Mammary epithelial cell (primary cell): ENCODE measurements at places on chromosomes 13 and 19. TPM values are rescaled to one million over a fixed set of nuclear protein-coding genes. Genes with fewer than 3 reads are reported as not detected.

NLRP9 gene
- not detected for total RNA-seq

ZNF99 gene
- under 0.01 TPM for total RNA-seq

GPR12 gene
- not detected in 2 replicates for total RNA-seq

GNG8 gene
- not detected in 2 replicates for total RNA-seq

GPR18 gene
- not detected in 2 replicates for total RNA-seq
